ENCODE measurements at places on chromosomes 5 and 9. TPM values are rescaled to one million over a fixed set of nuclear protein-coding genes. Genes with fewer than 3 reads are reported as not detected.

The DCANP1 gene
- total RNA-seq, result not detected

The FAXDC2 gene
- 0.77 TPM for total RNA-seq

The KCNN2 gene
- not detected for total RNA-seq

The CACFD1 gene
- 2.7 TPM for total RNA-seq

The PFN3 gene
- not detected for total RNA-seq

The MCC gene
- 63.3 TPM for total RNA-seq

The BAAT gene
- total RNA-seq, result 0.19 TPM

The LMBRD2 gene
- 15.1 TPM for total RNA-seq

The CCDC192 gene
- total RNA-seq, result not detected

The GPR150 gene
- total RNA-seq, result 2.5 TPM

The PCDHB12 gene
- 0.28 TPM for total RNA-seq

The PRR16 gene
- total RNA-seq, result 8.6 TPM
